Glutamatergic neuron (in vitro differentiated cells): ENCODE measurements at places on chromosomes 7 and 10. TPM values are rescaled to one million over a fixed set of nuclear protein-coding genes. Genes with fewer than 3 reads are reported as not detected.

Gene NUTM2B
- 0.42 TPM for total RNA-seq

Gene ACSM6
- total RNA-seq = not detected

Gene PTPRN2
- total RNA-seq = 49.0 TPM

Gene PHKG1
- total RNA-seq = not detected

Gene TNKS2
- 60.4 TPM for total RNA-seq

Gene TAS2R60
- not detected for total RNA-seq
